ENCODE measurements at places on chromosomes 1 and 21.

DNA sequence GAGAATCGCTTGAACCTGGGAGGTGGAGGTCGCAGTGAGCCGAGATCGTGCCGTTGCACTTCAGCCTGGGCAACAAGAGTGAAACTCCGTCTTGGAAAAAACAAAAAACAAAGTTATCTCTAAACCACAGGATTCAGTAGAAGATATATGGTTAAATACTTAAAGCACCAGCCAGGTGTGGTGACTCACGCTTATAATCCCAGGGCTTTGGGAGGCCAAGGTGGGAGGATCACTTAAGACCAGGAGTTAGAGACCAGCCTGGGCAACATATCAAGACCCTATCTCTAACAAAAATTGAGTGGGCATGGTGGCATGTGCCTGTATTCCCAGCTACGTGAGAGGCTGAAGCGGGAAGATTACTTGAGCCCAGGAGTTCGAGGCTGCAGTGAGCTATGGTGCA lies 5.6 kb downstream of the NECAP2 start:
- H3K27ac ChIP-seq: no peak overlapping the region
- DNase-seq: no peak
- peaks cover 79% of the 10 kb centered on the region for H3K36me3 ChIP-seq
- no peaks in the 10 kb centered on the region for H3K27me3 ChIP-seq
- peaks cover 67% of the 10 kb centered on the region for H3K4me1 ChIP-seq
- no peak overlapping the region for H3K4me3 ChIP-seq

DNA sequence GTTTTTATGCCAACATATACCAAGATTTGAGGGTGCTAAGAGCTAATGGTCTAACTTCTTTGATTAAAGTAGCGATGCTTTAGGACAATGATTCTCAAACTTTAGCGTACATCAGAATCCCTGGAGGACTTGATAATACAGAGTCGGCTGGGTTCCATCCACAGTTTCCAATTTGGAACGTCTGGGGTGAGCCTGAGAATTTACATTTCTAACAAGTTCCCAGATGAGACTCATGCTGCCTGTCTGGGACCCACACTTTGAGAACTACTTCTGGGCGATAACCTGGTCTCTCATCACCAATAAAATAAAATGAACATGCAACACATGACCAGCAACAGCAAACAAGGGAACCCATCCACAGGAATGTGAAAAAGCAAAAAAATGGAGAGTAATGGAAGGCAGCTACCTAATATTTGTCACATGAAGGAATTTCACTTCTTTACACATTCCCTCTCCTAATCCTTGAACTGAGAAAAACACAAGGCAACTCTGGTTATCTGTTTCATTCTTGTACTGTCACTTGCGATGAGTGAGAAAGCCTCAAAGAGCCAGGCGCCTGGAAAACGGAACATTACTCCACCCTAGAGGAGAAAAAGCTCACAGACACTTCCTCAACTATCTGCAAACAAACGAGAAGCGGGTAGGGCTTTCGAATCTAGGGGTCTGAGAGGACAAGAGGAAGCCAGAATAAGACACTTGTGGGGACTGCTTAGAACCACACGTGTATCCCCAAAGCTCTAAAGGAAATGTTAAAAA lies 14.0 kb downstream of the HSF2BP start:
- H3K27me3 ChIP-seq: peaks cover 12% of the 10 kb centered on the region
- DNase-seq: no peak
- peaks cover 17% of the 10 kb centered on the region for H3K4me1 ChIP-seq
- H3K4me3 ChIP-seq: no peak overlapping the region
- H3K36me3 ChIP-seq: no peaks in the 10 kb centered on the region

DNA sequence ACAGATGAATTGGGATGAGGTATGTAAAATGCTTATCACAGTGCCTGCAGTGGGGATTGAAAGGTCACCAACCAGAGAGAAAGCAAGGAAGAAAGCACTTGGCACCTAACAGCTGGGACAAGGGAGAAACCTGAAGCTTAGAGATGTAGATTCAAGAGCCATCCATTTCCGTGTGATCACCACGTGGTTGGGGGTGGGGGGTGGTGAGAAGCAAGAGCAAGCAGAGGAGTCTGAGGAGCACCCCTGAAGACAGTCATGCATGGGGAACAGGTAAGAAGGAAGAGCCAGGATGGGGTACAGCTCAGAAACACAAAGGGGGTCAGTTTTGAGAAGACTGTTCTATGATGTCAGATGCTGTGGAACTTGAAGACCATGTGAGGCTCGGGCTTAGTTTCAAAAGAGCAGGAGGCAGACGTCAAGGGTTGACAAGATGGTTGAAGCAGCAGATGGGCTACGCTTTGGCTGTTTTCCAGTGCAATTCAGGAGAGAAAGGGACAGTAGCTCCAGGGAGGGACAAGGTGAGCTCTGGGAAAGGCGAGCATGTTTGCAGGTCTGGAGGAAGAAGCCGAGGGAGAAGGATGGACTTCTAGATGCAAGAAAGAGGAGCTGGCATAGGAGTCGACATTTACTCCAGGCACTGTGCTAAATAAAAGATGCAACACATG lies 17.4 kb downstream of the KANK4 start:
- H3K4me3 ChIP-seq: no peak overlapping the region
- DNase-seq: no peak
- peaks cover 5% of the 10 kb centered on the region for H3K27me3 ChIP-seq
- H3K4me1 ChIP-seq: no peaks in the 10 kb centered on the region

- no peak for DNase-seq
- H3K27ac ChIP-seq: no peak overlapping the region
- no peak overlapping the region for H3K4me3 ChIP-seq
Observed at GRCh38 chr1:182720463-182720862, 36.1 kb upstream of the RGS8 start.

GRCh38 chr1:241482761-241483250 lies 36.7 kb downstream of the FH start:
- peaks cover 7% of the 10 kb centered on the region for H3K27me3 ChIP-seq
- no peak overlapping the region for H3K27ac ChIP-seq
- no peaks in the 10 kb centered on the region for H3K36me3 ChIP-seq
- DNase-seq: no peak
- H3K4me1 ChIP-seq: no peaks in the 10 kb centered on the region

DNA sequence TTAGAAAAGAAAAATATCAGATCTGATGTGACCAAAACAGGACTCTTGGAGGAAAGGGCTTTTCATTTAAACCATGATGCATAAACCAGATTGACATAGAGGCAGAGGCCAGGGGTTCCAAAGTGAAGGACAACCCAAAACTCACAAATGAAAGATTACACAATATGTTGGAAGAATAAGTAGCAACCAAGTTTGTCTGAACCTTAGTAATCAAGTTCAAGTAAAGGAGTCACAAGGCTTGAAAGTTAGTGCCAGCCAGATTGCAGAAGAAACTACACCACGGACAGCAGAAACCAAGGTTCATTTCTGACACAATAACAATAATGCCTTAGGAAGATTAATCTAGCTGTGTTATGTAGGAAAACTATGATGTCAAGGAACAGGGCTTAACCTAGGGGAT lies 124.6 kb downstream of the ZC3H11B start:
- peaks cover 1% of the 10 kb centered on the region for H3K27me3 ChIP-seq
- H3K36me3 ChIP-seq: no peaks in the 10 kb centered on the region

- H3K4me1 ChIP-seq: no peaks in the 10 kb centered on the region
- H3K36me3 ChIP-seq: no peaks in the 10 kb centered on the region
- DNase-seq: no peak
- H3K27ac ChIP-seq: no peak overlapping the region
- H3K4me3 ChIP-seq: no peak overlapping the region
Observed at GRCh38 chr1:18132711-18133541, 25.3 kb downstream of the IGSF21 start.

DNA sequence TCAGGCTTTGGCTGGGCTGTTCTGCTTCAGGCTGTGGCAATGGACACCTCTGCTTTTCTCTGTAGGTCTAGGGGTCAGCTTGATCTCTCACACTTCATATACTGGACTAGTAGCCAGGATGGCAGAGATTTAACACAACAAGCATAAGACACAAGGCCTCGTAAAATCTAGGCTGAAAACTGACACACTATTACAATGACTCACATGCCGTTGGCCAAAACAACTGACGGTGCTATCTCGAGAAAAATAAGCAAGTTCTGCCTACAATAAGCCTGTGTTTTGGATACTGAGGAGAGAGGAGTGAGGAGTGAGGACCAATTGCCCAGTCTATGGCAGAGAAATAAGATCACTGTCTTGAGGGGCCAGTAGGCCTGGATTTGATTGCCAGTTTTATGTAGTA lies 840.7 kb upstream of the ADAMTS5 start:
- H3K4me1 ChIP-seq: no peaks in the 10 kb centered on the region
- no peak overlapping the region for H3K4me3 ChIP-seq
- no peaks in the 10 kb centered on the region for H3K36me3 ChIP-seq
- H3K27me3 ChIP-seq: no peaks in the 10 kb centered on the region
- DNase-seq: no peak

GRCh38 chr1:18160290-18160942 lies 52.8 kb downstream of the IGSF21 start:
- no peaks in the 10 kb centered on the region for H3K36me3 ChIP-seq
- no peaks in the 10 kb centered on the region for H3K4me1 ChIP-seq

GRCh38 chr1:235105051-235106043 lies 23.3 kb downstream of the TOMM20 start:
- peaks cover 8% of the 10 kb centered on the region for H3K27me3 ChIP-seq
- H3K27ac ChIP-seq: peak overlapping the region; percentile 85
- H3K4me1 ChIP-seq: peaks cover 42% of the 10 kb centered on the region
- DNase-seq: peak; percentile 44
- peak overlapping the region; percentile 60 for H3K4me3 ChIP-seq

- H3K4me3 ChIP-seq: no peak overlapping the region
- DNase-seq: no peak
- H3K27ac ChIP-seq: no peak overlapping the region
- H3K36me3 ChIP-seq: no peaks in the 10 kb centered on the region
- H3K4me1 ChIP-seq: no peaks in the 10 kb centered on the region
- H3K27me3 ChIP-seq: no peaks in the 10 kb centered on the region
Observed at GRCh38 chr1:218775501-218776021, 398.1 kb upstream of the LYPLAL1 start.

DNA sequence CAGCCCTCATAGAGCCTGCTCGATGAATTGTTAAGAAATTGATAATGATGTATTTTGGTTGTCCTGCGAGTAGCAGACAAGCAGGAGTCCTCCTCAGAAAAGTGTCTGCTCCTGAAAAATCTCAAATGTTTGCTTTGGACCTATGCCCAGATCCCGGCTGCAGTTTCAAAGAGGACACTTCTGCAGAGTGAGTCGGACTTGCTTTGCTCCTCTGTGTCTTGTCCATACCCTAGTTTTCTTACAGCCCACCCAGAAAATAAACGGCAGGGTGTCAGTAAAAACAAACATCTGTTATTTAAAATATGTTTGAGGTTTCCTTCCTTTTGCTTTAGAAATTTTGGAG lies 2.8 kb downstream of the S100A10 start:
- H3K27ac ChIP-seq: no peak overlapping the region
- no peak for DNase-seq
- H3K4me1 ChIP-seq: peaks cover 79% of the 10 kb centered on the region
- peaks cover 61% of the 10 kb centered on the region for H3K36me3 ChIP-seq
- H3K27me3 ChIP-seq: no peaks in the 10 kb centered on the region

- H3K27me3 ChIP-seq: peaks cover 4% of the 10 kb centered on the region
- no peaks in the 10 kb centered on the region for H3K36me3 ChIP-seq
- H3K4me3 ChIP-seq: no peak overlapping the region
- H3K27ac ChIP-seq: no peak overlapping the region
Observed at GRCh38 chr1:11499601-11500331, 20.8 kb downstream of the DISP3 start.

GRCh38 chr21:18153063-18153462 lies 91.6 kb upstream of the CHODL start:
- H3K36me3 ChIP-seq: no peaks in the 10 kb centered on the region
- H3K4me1 ChIP-seq: peaks cover 14% of the 10 kb centered on the region
- H3K4me3 ChIP-seq: no peak overlapping the region
- no peaks in the 10 kb centered on the region for H3K27me3 ChIP-seq
- DNase-seq: no peak

- H3K4me3 ChIP-seq: no peak overlapping the region
- H3K27ac ChIP-seq: no peak overlapping the region
- no peak for DNase-seq
- H3K4me1 ChIP-seq: no peaks in the 10 kb centered on the region
Observed at GRCh38 chr1:163842571-163842970, 520.8 kb downstream of the NUF2 start.

DNA sequence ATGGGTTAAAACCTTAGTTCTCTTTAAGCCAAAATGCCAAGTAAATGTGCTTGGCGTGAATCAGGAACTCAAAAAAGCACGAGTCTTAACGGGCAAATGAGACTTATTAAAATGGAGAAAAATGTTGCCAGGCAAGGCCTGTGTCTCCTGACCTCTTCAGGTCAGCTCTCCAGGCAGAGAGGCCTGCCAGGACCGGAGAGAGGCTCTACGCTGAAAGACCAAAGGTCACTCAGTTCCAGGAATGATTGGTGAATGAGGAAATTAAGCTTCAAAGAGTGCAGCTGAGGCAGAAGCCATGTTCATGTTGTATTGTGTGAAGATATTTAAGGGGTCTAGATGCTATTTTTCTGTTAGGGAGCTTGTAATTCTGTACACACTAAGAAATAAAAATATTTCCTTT lies 66.6 kb downstream of the SPAG17 start:
- no peak overlapping the region for H3K27ac ChIP-seq
- no peaks in the 10 kb centered on the region for H3K4me1 ChIP-seq
- DNase-seq: no peak
- no peak overlapping the region for H3K4me3 ChIP-seq
- no peaks in the 10 kb centered on the region for H3K27me3 ChIP-seq

- no peaks in the 10 kb centered on the region for H3K36me3 ChIP-seq
- no peak for DNase-seq
- H3K4me3 ChIP-seq: no peak overlapping the region
- no peaks in the 10 kb centered on the region for H3K27me3 ChIP-seq
- no peaks in the 10 kb centered on the region for H3K4me1 ChIP-seq
Observed at GRCh38 chr1:176494436-176494835, 31.5 kb downstream of the PAPPA2 start.

DNA sequence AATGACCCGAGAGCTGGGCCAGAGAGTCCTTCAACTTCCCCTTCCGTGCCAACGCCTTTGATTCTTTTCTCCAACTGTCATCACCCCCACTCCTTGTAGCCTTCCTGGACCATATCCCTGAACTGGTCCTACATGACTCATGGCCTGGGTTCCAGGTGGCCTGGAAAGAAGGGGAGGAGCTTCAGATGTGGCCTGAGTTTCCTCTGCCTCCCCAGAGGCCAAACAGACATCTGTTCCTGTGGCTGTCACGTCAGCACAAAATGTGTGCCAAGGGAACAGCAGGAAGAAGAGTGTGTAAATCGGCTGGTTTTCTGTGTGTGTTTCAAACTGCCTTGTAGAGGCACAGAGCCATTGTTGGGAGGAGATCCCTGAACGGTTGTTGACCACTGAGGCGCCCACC lies 24.9 kb upstream of the KIRREL1 start:
- H3K36me3 ChIP-seq: no peaks in the 10 kb centered on the region
- H3K27ac ChIP-seq: no peak overlapping the region
- no peak for DNase-seq
- no peak overlapping the region for H3K4me3 ChIP-seq
- H3K27me3 ChIP-seq: peaks cover 2% of the 10 kb centered on the region
- H3K4me1 ChIP-seq: no peaks in the 10 kb centered on the region

DNA sequence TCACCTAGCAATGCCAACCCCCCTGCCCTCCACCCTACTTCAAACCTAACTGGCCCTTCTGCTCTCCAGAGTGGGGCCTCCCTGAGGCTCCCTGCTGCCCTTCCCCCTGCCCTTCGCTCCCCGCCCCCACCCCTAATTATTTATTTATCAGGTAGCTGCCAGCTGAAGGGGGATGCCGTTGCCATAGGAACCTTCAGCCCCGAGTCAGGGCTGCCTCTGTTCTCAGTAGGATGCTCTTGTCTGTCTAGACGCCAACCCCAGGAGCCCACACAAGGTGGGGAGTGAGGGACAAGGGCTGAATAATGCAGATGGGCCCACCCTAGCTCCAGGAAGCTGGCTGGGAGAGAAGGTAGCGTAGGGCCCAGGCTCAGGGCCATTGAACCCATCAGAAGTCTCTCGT lies 41.1 kb downstream of the NKAIN1 start:
- no peak overlapping the region for H3K4me3 ChIP-seq
- H3K4me1 ChIP-seq: no peaks in the 10 kb centered on the region
- no peak overlapping the region for H3K27ac ChIP-seq
